ENCODE measurements at places on chromosomes 5 and 9. TPM values are rescaled to one million over a fixed set of nuclear protein-coding genes. Genes with fewer than 3 reads are reported as not detected.

SLC6A18 gene
- total RNA-seq: not detected

CCNO gene
- 0.42 TPM for total RNA-seq

RETREG1 gene
- 3.4 TPM for total RNA-seq

C9orf153 gene
- total RNA-seq: not detected

CARD6 gene
- 0.22 TPM for total RNA-seq

IFNA2 gene
- not detected for total RNA-seq

MSX2 gene
- 0.42 TPM for total RNA-seq

CAAP1 gene
- 30.3 TPM for total RNA-seq

PCDHGA8 gene
- 0.90 TPM for total RNA-seq

SEMA4D gene
- 47.2 TPM for total RNA-seq
